Stimulated activated CD8-positive, alpha-beta memory T cell treated with anti-CD3 and anti-CD28 coated beads, Interleukin-4, amount 100 ng/mL, for 4 hours (primary cell): ENCODE measurements at places on chromosomes 5 and 9.

DNA sequence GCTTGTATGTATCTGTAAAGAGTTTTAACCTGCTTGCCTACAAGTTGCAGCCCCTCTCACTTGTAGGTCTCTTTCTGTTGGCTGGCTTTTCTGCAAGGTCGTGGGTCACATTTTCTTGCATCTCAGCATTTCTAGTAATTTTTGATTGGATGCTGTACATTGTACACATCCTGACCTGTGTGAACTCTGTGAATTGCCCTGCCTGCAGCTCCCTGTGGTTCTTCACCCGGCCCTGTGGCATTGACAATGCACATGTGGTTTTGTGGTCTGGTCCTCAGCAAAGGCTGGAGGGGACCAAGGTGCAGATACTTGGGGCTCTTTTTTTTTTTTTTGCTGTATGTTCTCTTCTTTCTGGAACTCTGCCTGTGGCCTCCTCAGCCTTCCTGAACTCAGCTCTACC, 53.6 kb downstream of the WNK2 start:
- DNase-seq = no peak

- no peak for DNase-seq
These were observed 14.6 kb downstream of the SLC9A3 start for GRCh38 chr5:509611-510185.

DNA sequence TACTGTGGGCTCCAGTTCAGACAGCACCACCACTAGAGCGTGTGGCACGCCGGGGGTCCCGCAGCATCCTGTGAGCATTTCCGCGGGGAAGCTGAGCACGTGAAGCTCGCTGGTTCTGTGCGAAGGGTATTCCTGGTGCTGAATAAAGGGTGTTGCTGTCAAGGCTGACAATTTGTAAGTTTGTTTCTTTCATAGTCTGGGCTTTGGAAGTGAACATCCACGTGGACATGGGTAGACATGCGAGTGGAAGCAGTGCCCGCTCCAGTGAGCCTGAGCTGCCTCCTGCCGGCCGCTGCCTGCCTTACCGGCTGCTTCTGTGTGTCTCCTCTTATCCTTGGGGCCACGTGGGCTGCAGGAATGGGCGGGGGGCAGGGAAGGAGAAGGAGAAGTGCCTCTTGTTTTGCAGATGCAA, 14.7 kb downstream of the NDUFS6 start:
- no peak for DNase-seq

- DNase-seq = peak; percentile 28
These were observed 74.5 kb upstream of the BARHL1 start for GRCh38 chr9:132507670-132508469.

- DNase-seq = no peak
These were observed 24.8 kb upstream of the TERT start for GRCh38 chr5:1319436-1320256.

GRCh38 chr5:54254482-54255198, 55.7 kb downstream of the ARL15 start:
- DNase-seq = no peak

- DNase-seq = no peak
These were observed 262.8 kb downstream of the NR3C1 start for GRCh38 chr5:143140492-143141203.

DNA sequence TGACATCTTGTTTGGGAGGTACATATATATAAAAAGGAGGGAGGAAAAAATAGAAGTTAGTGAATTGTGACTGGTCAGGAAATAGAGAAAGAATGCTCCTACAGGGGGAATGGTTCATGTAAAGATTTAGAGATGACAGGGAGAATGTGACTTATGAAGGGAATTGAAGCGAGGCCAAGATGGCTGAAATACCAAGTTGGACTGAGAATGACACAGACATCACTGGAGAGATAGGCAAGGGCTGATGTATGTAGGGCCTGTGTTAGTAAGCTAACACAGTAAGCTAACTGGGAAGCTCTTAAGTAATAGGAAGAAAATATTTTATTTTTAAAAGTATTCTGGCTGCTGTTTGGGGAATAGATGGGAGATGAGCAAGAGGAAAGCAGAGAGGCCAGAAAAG, 286.3 kb downstream of the NNT start:
- DNase-seq = no peak

DNA sequence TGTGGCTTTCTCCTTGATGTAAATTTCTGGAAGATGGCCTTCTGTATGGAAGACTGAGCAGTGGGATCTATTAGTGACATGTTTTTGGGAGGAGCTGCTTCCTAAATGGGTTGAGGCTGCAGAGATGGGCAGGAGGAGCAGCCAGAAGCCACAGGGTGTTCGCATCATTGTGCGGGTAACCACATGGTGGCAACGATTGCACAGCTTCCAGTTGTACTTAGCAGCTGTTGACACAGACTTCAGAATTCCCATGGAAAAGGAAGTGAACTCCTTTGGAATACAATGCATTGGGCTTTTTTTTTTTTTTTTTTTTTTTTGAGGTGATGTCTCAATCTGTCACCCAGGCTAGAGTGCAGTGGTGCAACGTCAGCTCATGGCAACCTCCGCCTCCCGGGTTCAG, 297.3 kb downstream of the NR3C1 start:
- no peak for DNase-seq

- DNase-seq = no peak
These were observed 38.2 kb downstream of the GALNT10 start for GRCh38 chr5:154228696-154229095.

DNA sequence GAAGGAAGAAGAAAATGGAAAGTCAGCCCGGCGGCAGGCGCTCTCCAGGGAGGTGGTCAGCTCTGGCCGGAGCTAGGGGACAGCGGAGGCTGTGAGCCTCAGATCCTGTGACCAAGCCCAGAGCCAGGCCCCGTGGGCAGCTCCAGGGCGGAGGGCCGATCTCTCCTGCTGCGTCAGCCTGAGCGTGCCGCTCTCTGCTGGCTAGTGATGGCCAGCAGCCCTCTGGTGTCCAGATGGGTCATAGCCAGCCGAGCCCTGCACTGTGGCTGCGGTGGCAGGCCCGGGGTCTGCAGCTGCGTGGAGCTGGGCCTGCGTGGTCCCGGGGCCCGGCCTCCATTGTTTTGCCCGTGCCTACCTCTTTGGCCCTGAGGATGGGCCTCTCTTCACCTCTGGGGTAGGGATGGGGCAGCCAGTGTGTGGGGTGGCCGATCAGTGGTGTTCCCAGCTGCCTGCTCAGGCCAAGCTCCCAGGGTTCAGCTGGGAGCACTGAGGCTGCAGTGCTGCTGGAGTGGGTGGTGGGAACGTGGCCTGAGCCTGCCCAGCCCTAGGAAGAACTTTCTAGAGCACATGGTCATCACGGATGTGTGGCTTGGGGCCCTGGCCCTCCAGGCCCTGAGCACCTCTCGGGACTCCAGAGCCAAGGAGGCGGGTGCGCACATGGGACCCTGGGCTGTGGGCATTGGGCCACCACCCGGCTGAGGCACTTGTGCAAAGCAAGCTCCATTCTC, 17.1 kb upstream of the NRARP start:
- no peak for DNase-seq

GRCh38 chr9:114124138-114124537, 25.0 kb upstream of the KIF12 start:
- no peak for DNase-seq

DNA sequence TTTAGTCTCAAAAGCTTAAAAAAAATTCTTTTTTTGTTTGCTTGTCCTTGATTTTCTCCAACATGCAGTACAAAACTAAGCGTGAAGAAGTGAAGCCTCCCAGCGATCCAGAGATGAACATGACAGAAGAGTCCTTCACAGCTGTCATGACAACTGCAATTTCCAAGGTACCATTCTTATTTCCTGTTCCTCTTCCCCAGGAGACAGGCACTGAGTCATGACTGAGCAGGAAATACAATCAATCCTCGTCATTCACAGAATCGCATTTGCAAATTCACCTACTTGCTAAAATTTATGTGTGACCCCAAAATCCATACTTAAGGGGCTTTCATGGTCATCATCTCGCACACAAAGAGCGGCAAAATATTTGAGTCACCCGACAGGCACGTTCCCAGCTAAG, 77.3 kb downstream of the SLC1A1 start:
- no peak for DNase-seq

- no peak for DNase-seq
These were observed 42.0 kb upstream of the ORM1 start for GRCh38 chr9:114280636-114281472.

DNA sequence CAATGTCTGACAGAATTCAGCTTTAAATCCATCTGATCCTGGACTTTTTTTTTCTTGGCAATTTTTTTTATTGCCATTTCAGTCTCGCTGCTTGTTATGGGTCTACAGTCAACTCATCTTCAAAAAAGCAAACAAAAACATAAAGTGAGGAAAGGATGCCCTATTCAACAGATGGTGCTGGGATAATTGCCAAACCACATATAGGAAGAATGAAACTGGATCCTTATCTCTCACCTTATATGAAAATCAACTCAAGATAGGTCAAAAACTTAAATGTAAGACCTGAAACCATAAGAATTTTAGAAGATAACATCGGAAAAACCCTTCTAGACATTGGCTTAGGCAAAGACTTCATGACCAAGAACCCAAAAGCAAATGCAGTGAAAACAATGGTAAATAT, 389.1 kb upstream of the ST8SIA4 start:
- no peak for DNase-seq

GRCh38 chr9:110890416-110890815, 147.9 kb downstream of the LPAR1 start:
- no peak for DNase-seq

- DNase-seq = no peak
These were observed 381.2 kb upstream of the PDE4D start for GRCh38 chr5:60274747-60275146.

DNA sequence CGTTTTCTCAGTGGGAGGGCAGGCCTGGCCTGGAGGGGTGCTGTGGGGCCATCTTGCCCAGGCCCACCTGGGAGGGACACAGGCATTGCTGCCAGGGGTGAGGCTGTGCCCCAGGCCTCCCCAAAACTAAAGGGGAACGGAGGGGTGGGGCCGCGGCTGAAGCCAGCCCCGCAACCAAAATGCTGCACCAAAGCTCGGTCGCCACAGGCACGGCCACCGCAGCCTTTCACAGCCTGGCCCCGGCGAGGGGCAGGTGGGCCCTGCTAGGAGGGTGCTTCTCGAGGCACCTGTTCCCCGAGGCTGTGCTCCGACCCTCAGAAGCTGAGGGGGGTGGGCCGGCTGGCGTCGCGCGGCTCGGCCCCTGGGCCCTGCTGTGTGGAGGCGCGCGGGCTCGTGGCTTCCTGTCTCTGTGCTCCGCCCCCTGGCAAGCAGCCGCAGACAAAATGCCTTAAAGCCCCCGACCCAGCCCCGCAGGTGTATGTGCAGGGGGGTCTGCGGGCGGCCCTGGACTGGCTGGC, 57.6 kb downstream of the JAK2 start:
- no peak for DNase-seq

DNA sequence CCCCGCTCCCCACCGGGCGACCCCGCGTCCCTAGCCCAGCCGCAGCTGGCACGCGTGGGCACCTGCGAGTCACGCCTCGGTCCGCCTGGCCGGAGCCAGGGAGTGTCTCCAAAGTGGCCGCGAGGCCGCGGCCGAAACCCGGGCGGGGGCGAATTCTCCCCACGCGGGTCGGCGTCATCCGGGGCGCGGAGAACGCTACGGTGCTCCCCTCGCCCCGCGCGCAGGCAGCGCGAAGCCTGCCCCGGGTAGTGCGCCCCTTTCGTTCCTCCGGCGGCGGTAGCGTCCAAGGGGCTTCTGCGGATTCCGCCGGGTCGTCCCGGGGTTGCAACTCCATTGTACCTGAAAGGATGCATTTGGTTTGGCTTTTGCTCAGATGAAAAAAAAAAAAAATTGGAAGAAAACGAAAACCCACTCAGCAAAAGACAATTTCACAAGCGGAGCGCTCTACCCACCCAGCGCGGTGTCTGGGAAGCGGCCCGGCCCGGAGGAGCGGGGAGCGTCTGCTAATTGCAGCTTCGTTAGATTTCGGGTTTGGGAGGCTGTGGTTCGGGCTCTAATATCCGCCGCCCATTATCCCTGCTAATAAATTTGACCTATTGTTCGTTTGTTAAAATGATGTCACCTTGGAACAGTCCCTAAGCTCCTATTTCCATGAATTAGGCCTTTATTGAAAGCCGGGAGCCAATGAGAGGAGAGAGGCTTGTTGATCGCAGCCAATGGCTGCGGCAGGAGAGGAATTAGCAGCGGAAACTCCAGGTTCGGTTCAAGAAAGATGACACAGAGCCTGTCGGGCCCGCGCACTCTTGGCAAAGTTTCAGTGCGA, at the start of gene TLX3:
Gene TLX3, plus strand, starts transcription at position 796 of the 823 bp plus-strand sequence. CDS start 118 bp downstream, outside the sequence.
- no peak for DNase-seq

- no peak for DNase-seq
These were observed 7.1 kb downstream of the PHYHD1 start for GRCh38 chr9:128927731-128928411.

DNA sequence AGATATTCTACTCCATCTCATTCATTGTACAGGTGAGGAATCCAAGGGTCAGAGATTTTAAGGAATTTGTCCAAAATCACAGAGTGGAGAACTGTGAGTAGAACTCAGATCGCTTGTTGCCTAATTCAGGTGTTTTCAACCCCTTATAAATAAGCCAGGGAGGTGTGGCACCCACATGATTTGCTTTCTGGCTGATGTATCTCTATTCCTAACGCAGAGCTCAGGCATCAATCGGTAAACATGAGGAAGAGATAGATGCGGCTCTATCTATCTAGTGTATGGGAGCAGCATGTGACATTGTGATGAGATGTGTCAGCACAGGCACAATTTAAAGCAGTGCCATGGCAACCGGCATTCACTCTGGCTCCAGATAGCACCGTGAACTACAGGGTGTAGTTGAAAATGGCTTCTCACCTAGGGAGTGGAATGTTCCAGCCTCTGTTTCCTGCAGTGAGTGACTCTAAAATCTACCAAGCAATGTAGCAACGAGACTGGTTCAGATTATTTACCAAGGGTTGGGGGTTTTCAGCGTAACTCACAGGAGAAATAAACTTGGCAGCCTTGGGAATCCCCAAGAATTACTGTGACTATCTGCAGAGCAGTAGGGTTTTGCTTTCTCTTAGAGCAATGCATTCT, 53.4 kb upstream of the SUB1 start:
- no peak for DNase-seq

DNA sequence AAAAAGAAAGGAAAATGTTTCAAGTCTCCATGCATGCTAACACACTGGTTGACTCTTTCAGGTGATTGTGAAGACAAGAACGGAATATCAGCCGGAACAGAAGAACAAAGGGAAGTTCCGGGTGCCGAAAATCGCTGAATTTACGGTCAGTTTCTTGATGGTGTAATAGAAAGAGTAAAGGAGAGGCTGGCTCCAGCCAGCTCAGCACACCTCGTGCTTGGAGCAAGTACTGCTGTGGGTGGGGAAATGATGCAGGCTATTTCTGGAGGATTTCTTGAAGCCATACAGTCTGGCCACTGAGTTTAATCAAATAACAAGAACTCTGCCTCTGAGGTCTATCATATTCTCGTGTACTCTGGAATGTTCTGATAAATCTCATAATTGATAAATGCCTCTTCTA, 18.7 kb downstream of the NSG2 start:
- DNase-seq = no peak

DNA sequence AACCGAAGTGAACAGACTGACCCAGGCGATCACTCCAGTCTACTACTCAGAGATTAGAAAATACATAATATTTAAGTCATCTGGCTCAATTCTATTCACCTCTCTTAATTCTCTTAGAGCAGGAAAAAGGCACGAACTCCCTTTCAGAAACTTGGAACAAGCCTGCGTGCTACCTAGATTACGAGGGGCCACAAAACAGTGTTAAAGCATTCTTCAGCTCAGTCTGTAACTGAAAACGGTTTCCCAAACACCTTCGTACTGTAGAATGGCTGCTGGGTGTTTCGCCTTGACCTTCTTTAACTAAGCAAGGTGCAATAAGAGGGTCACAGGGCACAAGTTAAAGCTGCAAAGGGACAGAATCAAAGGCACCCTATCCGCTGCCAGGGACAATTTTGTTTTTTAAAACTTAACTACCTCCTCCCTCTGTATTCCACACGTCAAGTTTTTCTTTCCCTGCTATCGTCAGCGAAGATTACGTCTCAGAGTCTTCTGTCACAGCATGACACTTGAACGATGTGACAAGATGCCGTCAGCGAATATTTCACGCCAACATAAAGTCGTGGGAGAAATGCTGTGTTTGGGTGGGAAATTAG, 687 bp downstream of the LYSMD3 start:
- no peak for DNase-seq
